ENCODE measurements at places on chromosomes 7 and 10. TPM values are rescaled to one million over a fixed set of nuclear protein-coding genes. Genes with fewer than 3 reads are reported as not detected.

Gene AKR1C8
- 0.20 TPM for polyA plus RNA-seq

Gene CYP26C1
- polyA plus RNA-seq: 0.06 TPM

Gene ANK3
- 130 TPM for polyA plus RNA-seq

Gene NKX2-3
- not detected for polyA plus RNA-seq

Gene VSTM4
- 13.3 TPM for polyA plus RNA-seq

Gene CDC14C
- polyA plus RNA-seq: not detected

Gene IFIT1
- polyA plus RNA-seq: 16.6 TPM

Gene XRCC2
- polyA plus RNA-seq: 7.3 TPM

Gene GRM8
- 1.1 TPM for polyA plus RNA-seq

Gene TRPV5
- 1.7 TPM for polyA plus RNA-seq

Gene GSDME
- polyA plus RNA-seq: 14.8 TPM

Gene CYP2C18
- polyA plus RNA-seq: 0.37 TPM

Measured in left renal pelvis (tissue), 4 donors.